ENCODE measurements at places on chromosomes 4 and X. TPM values are rescaled to one million over a fixed set of nuclear protein-coding genes. Genes with fewer than 3 reads are reported as not detected.

DNA sequence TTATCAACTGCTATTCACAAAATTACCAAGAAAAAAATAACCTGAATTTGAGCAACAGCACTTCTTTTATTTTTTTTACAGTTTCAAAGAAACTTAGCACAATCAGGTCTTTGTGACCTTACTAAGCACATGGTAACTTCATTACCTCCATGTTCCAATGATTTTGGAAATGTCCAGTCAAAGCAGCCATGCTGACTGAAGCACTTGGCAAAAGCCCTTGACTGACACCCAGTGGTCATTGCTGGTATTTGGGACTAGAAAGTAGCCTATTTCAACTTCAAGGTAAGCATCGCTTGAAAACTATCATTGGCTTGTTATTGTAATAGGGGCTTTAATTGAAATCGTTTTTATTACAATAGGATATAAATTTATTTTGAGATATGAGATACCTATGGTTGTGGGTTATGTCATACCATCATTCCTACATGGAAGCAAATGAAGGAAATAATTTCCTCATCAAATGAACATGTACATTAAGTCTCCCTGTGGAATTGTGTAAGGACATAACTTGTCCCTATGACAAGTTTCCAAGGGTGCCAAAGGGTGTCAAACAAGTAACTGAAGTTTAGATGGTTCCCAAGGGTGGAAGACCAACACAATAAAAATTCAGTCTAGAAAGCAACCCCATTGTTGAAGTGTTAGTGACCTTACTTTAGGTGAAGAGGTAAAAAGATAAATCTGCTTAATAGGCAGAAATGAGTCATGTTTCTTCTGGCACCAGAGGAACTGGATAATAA, 15.2 kb upstream of the ANXA10 start:
- H3K27me3 ChIP-seq = no peaks in the 10 kb centered on the region
- no peak overlapping the region for H3K27ac ChIP-seq
- DNase-seq = peak; percentile 53
- H3K4me1 ChIP-seq = no peaks in the 10 kb centered on the region

The SUPT20HL2 gene
- not detected for total RNA-seq

The ETDA gene
- not detected for total RNA-seq

The PRR32 gene
- total RNA-seq = not detected

DNA sequence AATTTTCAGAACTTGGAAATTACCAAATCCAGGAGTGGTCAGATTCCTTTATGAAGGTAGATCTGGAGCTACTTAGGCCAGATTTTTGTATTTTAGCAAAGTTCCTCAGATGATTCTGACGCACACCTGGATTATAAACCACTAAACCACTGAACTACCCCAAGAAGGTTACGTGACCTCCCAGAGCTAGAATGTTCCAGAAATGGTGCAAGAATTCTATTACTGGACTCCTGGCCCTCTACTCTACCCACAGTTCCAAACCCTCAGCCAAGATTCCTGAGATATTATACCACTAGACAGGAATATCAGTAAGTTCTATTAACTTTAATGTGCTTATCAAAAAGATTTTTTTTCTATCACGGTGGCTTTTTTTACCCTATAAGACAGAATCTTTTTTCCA, 67.1 kb downstream of the ABCG2 start:
- H3K27me3 ChIP-seq = no peaks in the 10 kb centered on the region
- no peaks in the 10 kb centered on the region for H3K36me3 ChIP-seq
- no peaks in the 10 kb centered on the region for H3K4me1 ChIP-seq

GRCh38 chr4:166049036-166049435, 176.0 kb downstream of the TLL1 start:
- no peaks in the 10 kb centered on the region for H3K36me3 ChIP-seq
- no peaks in the 10 kb centered on the region for H3K4me1 ChIP-seq
- H3K27ac ChIP-seq = no peak overlapping the region
- H3K4me3 ChIP-seq = no peak overlapping the region
- no peaks in the 10 kb centered on the region for H3K27me3 ChIP-seq
